Pancreas (tissue), 10 donors: ENCODE measurements at places on chromosomes 12 and 14.
A peak's percentile ranks its signal among the peaks of the same experiment; 100 is the strongest.

DNA sequence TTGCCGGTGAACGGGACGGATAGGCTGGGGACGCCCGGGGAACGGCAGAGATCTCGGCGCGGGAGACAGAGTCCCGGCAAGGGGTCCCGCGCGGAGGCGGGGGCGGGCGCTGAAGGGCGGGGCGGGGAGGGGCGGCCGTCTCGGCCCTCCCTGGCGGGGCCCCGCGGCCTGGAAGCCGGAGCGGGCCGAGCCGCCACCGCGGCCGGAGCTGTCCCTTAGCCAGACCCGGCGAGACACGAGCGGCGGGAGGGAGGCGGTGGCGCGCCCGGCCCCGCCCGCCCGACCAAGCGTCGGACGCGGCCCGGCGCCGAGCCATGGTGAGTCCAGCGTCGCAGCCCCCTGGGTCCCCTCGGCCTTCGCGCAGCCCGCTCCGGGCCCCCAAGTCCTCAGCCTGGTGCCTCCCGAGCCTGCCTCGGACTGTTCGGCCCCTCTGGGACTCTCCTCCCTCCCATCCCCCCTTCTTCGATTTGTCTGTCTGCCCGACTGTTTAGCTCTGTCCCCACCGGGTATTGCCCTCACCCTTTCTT, at the start of gene ARHGEF40:
Gene ARHGEF40 (plus strand): TSS at position 222 of the 527 bp plus-strand sequence. CDS start 93 bp downstream, at position 315.
- DNase-seq = peak; percentile 74

- no peak for DNase-seq
Measured at GRCh38 chr12:52900896-52901714, 3.8 kb downstream of the KRT8 start.

- no peak for DNase-seq
Measured at GRCh38 chr12:100652488-100652887, 79.0 kb downstream of the GAS2L3 start.

DNA sequence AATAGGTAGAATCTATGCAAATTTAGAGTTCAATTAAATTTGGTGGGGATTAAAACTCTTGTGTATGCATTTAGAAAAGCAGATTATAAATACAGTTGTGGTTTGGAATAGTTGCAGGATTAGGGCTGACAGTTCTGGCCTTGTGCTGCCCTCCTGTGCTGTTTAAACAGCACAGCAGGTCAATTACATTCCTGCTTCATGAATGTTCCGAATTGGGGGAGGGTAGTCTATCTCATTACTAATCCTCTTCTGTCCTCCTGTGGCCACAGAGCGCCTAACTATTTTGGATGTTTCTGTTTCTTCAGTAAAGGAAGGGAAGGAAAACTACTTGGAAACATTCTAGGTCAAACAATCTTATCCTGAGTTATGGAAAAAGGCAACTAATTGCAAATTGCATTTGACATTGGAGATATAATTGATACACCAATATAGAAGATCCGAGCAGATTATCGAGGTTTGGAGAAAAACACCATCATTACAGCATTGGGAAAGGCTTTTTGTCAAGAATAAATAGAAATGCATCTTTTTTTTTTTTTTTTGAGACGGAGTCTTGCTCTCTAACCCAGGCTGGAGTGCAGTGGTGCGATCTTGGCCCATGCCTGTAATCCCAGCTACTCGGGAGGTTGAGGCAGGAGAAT, 8.7 kb upstream of the GPR19 start:
- DNase-seq = peak; percentile 65

DNA sequence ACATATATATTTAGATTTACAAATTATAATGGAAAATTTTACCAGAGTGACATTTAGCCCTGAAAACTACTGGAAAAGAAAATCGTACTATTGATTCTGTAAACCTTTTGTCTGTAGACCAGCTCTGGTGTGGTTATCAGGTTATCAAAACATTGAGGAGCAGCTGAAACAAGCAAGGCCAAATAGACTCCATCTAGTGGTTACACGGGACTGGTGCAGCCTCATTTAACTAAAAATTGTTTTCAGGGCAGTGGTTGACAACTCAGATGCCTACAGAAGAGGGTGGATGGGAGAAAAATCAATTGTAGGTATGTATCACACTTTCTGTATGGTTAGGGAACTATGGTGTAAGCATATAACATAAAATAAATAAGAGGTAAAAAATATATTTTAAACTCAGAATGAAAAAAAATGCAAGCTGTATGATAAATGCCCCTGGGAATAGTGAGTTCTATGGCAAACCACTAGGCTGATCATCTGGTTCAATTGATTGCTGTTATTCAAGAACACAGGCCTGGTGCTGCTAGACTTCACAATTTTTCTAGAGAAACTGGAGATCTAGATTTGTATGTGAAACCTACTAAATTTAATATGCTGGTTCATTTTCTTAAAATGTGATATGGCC, 51.2 kb downstream of the ACSS3 start:
- DNase-seq = no peak

- DNase-seq = no peak
Measured at GRCh38 chr12:46843811-46844210, 18.0 kb upstream of the SLC38A4 start.

DNA sequence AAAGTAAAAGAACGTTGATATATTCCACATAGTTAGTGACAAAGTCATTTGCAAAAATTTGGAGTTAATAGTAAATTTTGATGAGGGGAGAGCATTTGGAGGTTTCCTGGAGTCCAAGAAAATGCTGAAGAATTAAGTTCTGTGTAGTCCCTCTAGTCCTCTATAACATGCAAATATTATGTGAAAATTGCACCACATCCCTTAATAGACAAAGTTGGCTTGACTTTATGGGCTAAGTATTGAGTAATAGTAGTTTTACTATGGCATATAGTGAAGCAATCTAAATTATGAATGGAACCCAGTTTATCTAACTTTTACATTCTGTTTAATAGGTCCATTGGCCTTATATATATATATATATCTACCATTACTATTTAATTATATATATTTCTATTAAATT, 66.4 kb upstream of the DCN start:
- DNase-seq = no peak

DNA sequence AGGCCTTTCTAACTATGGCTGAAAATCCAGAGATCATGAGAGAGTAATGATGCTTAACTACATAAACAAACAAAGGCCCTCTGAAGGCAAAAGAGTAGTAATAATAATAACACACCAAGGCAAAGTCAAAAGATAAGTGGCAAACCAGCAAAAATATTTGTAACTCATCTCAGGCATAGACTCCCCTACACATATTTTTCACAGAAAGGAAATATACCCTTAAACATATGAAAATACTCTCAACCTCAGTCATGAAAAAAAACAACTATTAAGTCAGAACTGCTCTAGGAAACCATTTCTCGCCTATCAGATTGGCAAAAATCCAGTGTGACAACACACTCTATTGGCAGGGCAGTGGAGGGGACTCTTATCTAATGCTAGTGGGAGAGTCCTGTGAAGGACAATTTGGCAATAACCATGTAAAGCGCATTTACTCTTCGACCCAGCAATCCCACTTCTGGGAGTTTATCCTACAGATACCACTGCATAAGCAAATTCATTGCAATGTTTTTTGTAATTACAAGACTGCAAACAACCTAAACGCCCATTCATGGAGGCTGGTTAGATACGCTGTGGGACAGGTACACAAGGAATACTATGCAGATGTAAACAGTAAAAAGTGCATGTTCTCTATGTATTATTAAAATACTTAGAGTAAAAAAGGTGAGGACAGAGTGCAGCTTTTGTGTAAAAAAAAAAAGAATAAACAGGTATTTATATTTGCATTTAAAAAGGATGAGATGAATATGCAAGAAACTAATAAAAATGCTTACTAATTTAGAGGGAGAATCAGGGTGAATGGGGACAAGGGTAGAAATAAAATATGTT, 26.0 kb upstream of the IL22 start:
- no peak for DNase-seq

GRCh38 chr12:132477017-132477702, 12.8 kb upstream of the FBRSL1 start:
- peak; percentile 21 for DNase-seq

GRCh38 chr12:6172086-6172485, 28.1 kb upstream of the CD9 start:
- no peak for DNase-seq

GRCh38 chr14:24171422-24172260, at the start of gene REC8:
TSS of gene REC8 (plus strand) at chr14:24172080. CDS start at chr14:24172553, 473 bp downstream.
- no peak for DNase-seq

- no peak for DNase-seq
Measured at GRCh38 chr14:70735043-70735442, 74.3 kb downstream of the MAP3K9 start.

DNA sequence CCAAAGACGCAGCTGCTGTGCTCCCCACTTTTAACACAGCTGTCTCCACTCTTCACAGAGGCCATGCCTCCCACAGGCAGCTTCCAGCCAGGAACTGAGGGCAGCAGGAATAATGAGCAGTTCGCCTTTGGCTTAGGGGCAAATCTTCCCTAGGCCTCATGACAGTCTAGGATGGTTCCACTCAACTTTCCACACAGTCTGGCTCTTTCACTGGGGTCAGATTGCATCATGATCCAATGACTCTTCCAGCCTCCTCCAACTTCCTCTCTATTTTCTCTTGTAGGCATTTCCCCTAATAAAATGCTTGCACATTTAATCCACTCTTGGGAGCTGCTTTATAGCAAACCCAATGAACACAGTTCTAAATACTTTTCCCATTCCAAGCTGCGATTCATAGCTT, 271.6 kb upstream of the ATP2B1 start:
- no peak for DNase-seq
